ENCODE measurements at places on chromosomes 11 and 22.

DNA sequence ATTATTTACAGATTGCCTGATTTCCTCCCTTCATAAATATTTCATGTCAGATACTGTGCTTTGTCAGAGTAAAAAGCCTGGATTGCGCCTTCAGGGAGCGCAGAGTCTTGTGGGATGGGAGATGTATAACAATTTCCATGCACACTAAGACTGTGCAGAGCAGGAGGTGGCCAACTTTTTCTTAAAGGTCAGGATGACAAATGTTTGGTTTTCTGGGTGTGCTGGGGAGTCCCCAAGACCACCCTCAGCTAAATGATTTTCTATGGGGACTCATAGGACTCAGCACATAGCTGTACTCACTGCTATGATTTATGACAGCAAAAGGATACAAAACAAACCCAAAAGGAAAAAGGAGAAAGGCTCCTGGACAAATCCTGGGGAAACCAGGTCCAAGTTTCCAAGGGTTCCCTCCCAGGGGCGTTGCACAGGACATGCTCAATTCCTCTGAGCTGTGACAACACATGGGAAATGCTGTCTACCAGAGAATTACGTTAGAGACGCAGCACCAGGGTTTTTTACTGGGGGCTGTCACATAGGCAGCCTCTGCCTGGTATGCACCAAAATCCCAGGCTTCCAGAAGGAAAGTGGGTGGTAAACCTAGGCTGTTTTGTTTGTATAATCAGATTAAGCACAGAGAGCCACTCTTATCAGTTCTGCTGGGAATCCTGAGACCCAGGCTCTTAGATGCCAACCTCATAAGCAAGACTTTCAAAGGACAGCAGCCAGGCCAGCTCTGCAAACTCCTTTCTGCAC lies 59.1 kb downstream of the CSNK2A3 start:
- no peak for DNase-seq

DNA sequence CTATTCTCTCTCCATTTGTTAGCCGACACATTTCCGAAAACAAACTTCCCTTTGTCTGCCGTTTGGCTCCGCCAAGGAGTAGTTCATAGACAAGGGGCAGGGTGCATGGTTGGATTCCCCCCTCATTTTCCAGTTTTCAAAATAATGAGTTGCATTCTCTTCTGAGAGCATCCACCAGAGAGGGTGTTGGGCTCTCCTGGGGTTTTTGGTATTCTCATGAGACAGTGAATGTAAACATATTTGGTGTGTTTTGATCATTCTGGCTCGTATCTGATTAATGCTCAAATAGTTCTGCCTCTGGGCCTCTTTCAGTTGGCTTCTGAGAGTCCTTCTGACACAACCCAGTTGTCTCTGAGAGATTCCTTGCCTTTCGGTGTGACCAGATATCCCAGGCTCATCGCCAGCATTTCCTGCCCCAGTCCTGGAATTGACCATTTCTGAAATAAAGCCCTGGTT lies 21.7 kb downstream of the GRAMD4 start:
- no peak for DNase-seq

GRCh38 chr22:49792107-49792506 lies 35.6 kb downstream of the BRD1 start:
- DNase-seq = no peak

- peak; percentile 35 for DNase-seq
These were observed 9.7 kb upstream of the MALAT1 start for GRCh38 chr11:65489035-65489705.

DNA sequence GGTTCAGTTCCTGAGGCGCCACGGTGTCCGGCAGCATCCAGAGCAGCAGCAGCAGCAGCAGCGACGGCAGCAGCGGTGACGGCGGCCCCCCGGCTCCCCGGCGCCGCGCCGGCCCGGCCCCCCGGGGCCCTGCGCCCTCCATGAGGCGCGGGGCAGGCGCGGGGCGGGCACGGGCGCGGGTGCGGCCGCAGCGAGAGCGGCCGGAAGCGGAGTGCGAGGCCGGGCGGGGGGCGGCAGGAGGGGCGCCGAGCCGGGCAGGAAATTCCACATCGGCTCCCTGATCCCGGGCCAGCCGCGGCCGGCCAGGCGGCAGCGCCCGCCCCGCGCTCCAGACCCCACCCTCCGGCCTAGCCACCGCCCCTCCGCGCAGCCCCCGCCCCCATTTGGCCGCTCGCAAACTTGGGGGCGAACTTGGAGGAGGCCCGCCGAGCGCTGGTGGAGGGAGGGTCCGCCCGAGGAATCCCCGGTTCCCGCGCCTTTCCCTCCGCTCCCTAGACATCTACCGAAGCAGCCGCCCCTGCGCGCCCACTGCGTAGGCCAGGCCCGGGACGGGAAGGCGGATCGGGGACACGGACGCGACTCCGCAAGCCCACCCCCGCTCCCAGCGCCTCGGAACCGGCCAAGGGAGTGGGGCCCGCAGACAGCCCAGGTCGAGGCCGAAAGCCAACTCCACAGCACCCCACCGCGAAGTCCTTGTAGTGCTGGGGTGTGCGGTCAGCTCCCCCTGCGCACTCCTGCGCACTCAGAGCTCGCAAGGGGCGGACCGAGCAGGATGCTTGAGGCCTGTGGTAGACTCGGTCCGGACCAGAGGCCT lies at the start of gene SCARF2:
Gene SCARF2 (minus strand): TSS at position 213 of the 814 bp plus-strand sequence. CDS start 71 bp downstream, at position 142.
- DNase-seq = no peak

DNA sequence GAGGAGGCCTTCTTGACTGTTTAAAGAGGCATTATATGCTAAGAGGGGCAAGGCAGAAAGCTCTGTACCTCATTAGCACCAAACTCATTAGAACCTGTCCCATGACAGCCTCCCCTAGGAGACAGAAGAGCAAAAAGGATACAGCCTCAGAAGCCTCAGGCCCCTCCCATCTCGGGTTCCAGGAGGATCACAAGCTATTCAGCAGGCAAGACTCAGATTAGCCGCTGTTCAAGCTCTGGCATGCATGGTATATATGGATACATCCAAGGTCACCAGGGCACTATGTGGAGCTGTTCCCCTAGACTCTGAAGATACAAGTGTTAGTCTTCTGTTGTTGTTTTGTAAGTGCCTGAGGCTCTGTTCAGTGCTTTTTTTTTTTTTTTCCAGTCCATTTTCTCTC lies 32.1 kb downstream of the ATXN10 start:
- no peak for DNase-seq

GRCh38 chr11:111624608-111625007 lies 22.4 kb downstream of the SIK2 start:
- DNase-seq = no peak

DNA sequence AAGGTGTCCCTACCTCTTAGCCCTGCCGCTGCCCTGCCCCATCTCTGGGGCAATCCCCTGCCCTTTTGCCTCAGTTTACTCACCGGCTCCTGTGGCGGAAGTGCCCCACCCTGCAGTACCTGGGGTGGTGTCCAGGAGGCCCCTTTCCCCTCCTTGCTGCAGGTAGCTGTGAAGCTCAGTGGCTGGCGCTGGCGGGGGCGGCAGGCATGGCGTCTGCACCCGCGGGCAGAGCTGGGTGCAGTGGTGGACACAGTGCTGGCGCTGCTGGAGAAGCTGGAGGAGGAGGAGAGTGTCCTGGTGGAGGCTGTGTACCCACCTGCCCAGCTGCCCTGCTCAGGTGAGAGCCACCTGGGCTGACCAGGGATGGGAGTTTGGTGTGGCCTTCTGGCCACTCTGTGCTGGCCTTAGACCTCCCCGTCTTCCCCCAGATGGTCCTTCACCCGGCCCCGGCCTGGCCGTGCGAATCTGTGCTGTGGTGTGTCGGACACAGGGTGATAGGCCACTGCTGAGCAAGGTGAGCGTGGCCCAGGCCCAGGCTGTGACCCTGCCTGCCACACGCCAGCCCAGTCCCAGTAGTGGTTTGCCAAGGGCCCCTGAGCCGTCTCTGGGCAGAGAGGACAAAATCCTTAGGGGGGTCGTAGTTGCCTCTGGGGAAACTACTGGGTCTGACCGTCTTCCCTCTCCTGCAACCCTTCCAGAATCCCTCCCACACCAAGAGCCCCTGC lies 4.0 kb downstream of the CARNS1 start:
- no peak for DNase-seq

DNA sequence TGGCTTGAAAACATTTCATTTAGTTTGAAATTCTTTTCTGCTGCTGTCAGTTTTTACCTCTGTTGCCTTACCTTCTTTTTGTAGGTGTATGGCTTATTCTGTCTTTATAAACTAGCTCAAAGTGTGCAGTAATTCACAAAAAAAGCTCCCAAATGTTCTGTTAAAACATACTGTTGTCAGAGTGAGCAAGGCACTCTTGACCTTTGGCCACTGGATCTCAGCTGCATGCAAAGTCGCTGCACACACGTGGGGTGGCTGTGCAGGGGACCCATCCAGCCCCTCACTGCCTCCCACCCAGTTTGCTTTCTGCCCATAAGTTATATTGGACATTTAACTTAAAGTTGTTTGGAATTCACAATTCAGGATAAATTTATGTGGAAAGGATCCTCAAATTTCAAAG lies 92.2 kb downstream of the AMOTL1 start:
- no peak for DNase-seq

- no peak for DNase-seq
These were observed 30.9 kb downstream of the MOB2 start for GRCh38 chr11:1455763-1456060.

DNA sequence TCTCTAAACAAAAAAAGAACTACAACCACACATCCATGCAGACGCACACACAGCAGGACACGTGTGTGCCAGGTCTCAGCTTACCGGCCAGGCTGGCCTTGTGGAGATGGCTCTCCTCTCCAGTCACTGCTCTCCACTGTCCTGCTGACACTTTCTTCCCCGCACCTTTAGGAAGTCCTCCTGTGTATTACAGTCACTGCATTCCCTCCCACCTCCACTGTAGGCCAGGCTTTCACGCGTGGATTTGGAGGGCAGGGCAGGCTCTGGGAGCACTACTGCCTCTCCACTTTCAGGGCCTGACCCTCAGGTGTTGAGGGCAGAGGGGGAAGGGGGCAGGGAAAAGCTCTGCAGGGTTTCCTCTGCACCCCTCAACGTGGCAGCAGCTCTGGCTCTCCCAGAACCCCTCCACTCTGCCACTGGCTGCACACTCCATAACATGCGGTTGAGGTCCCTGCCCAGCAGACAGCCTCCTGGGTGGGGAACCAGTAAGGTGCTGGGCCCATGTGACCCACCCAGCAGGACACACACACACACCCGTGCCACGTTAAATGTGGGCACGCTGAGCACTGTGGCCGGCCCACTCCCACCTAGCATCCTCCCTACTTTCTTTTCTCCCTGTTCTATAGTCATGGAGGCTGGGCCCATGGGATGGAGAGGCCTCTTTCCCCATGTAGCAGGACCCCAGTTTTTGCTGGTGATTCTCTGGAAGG lies 107.0 kb upstream of the PITPNB start:
- no peak for DNase-seq

GRCh38 chr11:92302770-92303169 lies 78.2 kb downstream of the FAT3 start:
- no peak for DNase-seq
